Stimulated activated CD8-positive, alpha-beta memory T cell treated with anti-CD3 and anti-CD28 coated beads, Interleukin-7, amount 100 ng/mL, for 1 hour (primary cell): ENCODE measurements at places on chromosomes 13 and 19.

GRCh38 chr13:88281841-88282240 is 610.7 kb downstream of the SLITRK5 start:
- DNase-seq, result no peak

- no peak for DNase-seq
These were observed 3.3 kb upstream of the UQCR11 start for GRCh38 chr19:1608359-1609102.

GRCh38 chr13:21039097-21039800 is 22.1 kb downstream of the LATS2 start:
- no peak for DNase-seq

- DNase-seq, result no peak
These were observed 1161.3 kb downstream of the SLITRK1 start for GRCh38 chr13:82720986-82721385.

DNA sequence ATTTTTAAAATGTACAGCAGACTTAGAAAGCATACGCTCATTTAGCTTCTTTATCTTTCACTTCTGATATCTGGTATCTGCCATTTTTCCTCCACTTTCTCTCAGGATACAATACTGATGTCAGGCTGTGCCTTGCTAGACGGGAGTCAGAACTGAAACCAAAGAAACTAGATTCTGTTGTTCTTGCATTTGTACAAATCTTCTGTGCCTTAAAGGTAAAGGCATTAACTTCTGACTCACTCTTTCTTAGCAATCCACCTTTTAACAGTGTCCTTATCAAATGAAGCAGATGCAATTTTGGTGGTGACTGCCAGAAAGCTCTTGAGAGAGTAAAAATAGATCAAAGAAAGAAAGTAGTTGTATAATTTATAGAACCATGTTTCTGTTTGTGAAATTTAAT is 370.4 kb downstream of the PCDH20 start:
- DNase-seq, result no peak

GRCh38 chr13:63190742-63191141 is 1775.1 kb upstream of the PCDH20 start:
- no peak for DNase-seq

DNA sequence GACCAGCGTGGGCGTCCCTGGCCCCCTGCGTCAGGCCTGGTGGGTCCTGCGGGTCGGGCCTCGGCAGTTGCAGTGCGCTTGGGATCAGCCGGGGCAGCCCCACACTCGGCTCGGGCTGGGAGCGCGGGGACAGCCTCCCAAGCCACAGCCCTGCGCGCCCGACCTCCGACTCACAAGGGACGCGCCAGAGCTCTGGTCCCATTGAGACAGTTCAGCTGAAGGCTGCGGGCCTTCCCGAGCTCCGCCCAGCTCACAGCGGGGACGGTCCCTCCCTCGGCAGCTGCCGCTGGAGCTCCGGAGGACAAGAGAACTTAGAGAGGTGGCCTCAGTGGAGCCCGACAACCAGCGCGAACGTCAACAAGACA is 45.7 kb upstream of the ZNF730 start:
- DNase-seq, result no peak

- no peak for DNase-seq
These were observed 48.7 kb downstream of the CCNE1 start for GRCh38 chr19:29860492-29860891.

- peak; percentile 23 for DNase-seq
These were observed 15.0 kb upstream of the SLC35E1 start for GRCh38 chr19:16586991-16587832.

GRCh38 chr19:55621205-55621672 is 3.1 kb downstream of the ZNF784 start:
- no peak for DNase-seq

DNA sequence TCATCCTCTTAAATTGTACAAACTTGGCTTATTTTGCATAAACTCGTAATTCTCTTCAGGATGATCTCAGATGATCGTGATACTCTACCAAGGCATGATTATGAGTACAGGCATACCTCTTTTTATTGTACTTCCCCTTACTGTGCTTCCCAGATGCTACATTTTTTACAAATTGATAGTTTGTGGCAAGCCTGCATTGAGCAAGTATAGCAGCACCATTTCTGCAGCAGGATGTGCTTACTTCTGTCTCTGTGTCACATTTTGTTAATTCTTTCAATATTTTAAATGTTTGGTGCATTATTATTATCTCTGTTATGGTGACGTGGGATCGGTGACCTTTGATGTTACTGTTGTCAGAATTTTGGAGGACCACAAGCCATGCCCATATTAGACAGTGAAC is 752.3 kb downstream of the PCDH9 start:
- DNase-seq, result no peak

- no peak for DNase-seq
These were observed 14.6 kb upstream of the IPO5 start for GRCh38 chr13:97938706-97939475.

- DNase-seq, result no peak
These were observed 600 bp downstream of the AP1M1 start for GRCh38 chr19:16198370-16198651.

GRCh38 chr13:103287659-103288058 is 221.4 kb upstream of the SLC10A2 start:
- no peak for DNase-seq

GRCh38 chr19:40690050-40690692 is at the start of gene NUMBL:
Gene NUMBL (minus strand): TSS chr19:40690651. CDS start chr19:40690483, 168 bp downstream.
- DNase-seq, result no peak
